ENCODE measurements at places on chromosomes 16 and 17.

DNA sequence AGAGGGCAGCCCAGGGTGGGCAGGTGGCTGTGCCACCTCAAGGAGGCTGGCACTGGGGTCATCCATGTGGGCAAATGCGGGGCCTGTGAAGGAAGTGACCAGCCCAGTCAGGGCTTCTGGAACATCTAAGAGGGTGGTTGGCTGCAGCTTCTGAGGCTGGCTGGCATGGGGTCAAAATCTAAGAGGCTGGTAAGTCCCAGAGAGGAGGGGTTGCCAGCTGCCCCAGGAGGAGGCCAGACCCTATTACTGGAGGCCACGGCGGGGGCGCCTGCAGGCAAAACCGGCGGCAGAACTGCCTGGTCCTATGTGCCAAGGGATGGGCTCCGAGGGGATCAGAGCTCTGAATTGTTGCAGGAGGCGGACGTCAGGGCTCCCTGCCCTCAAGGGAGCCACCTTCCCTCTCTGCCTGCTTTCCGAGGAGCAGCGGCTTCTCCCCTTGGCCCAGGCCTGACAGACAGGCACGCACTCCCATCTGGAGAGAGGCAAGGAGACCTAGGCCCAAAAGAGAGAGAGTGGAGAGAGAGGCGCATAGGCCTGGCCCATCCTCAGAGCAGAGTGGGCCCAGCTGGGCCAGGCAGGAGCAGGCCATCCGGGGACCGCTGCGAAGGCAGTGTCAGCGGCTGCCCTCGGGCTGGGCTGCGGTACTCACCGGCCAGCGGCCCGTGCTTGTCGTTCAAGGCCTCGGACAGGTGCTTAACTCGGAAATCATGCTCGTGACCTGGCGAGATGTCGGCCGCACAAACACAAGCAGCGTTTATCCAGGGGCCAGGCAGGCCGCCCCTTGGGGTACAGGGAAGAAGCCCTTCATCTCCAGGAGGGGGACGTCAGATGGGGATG, 10.9 kb downstream of the ZACN start:
- no peak for DNase-seq

- no peak for DNase-seq
Measured at GRCh38 chr17:7219812-7220592, at the start of the genes ACADVL and DLG4. TSS of gene ACADVL (plus strand) at chr17:7219938. CDS start at chr17:7219985, 47 bp downstream. TSS of gene DLG4 (minus strand) at chr17:7219836.

- no peak for DNase-seq
Measured at GRCh38 chr17:40718930-40719329, 15.4 kb upstream of the KRT24 start.

GRCh38 chr17:58413684-58414083, 3.6 kb downstream of the RNF43 start:
- no peak for DNase-seq

GRCh38 chr16:72187551-72187950, 15.6 kb upstream of the PMFBP1 start:
- no peak for DNase-seq

All from NCI-H1048 (cell line).